ENCODE measurements at places on chromosomes 3 and 15. TPM values are rescaled to one million over a fixed set of nuclear protein-coding genes. Genes with fewer than 3 reads are reported as not detected.

EPB42 gene
- polyA plus RNA-seq: 0.80 TPM

MANF gene
- 130 TPM for polyA plus RNA-seq

EHHADH gene
- 30.8 TPM for polyA plus RNA-seq

GREM1 gene
- 0.52 TPM for polyA plus RNA-seq

CYP8B1 gene
- polyA plus RNA-seq: 1.3 TPM

UPK1B gene
- polyA plus RNA-seq: 10.4 TPM

TMEM266 gene
- polyA plus RNA-seq: 12.3 TPM

MINAR1 gene
- polyA plus RNA-seq: 1.6 TPM
